ENCODE measurements at places on chromosomes 7 and 10.
A peak's percentile ranks its signal among the peaks of the same experiment; 100 is the strongest.

- no peak for DNase-seq
Observed at GRCh38 chr7:72405871-72406270, 6.3 kb downstream of the CALN1 start.

- no peak for DNase-seq
Observed at GRCh38 chr7:66880053-66880452, 41.0 kb upstream of the TMEM248 start.

- no peak for DNase-seq
Observed at GRCh38 chr7:37483627-37484026, 35.0 kb upstream of the ELMO1 start.

- DNase-seq, result no peak
Observed at GRCh38 chr7:4135301-4135700, 546.8 kb upstream of the FOXK1 start.

- DNase-seq, result no peak
Observed at GRCh38 chr7:140404565-140405065, 757 bp downstream of the RAB19 start.

DNA sequence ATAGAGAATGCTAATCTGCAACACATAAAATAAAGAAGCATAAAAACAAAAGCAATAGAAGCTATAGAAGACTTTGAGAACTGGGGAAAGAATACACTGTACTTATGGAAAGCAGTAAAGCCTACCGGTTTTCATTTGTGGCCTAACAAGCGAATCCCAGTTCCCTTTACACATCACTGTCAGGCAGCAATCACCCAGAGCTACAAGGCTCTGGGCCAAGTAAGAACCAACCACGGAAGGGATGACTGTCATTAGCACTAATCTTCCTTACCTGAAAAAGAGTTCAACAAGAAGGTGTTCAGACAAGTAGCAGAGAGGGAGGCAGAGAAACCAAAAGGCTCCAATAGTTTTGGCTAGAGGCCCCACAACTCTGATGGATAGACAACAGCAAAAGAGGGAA is 15.0 kb downstream of the CCDC6 start:
- no peak for DNase-seq

DNA sequence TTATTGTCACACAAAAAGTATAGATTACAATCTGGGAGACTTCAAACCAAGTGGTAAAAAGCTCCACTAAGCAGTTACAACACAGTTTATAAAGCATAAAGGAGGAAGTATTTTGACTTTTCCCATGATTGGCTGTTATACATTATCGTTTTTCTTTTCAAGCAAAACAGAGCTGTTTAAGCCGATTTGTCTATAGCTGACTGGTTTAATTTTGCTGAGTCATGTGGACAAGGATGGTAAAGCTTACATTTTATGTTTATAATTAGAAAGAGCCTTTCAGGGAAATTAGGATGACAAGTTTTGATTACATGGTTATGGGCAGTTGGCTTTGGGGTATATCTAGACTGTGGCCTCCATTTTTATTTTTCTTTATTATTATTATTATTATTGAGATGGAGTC is 152.5 kb upstream of the STK17A start:
- no peak for DNase-seq

DNA sequence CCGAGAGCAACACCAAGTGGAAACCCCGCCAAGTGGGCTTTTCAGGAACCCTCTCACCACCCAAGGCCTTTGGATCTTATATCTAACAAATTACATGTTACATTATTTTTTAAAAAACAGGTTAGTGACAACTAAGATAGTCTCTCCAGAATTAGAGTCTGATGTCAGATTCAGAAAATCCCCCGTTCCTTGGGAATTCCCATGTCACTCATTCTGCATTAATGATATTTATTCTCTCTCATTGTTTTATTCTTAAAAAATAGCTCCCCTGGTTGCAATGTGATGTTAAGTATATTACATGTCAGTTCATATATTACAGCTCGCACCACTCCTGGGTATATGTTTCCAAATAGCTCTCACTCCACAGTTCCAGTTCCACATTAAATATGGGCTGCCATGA is 81.8 kb downstream of the WNT2 start:
- DNase-seq, result no peak

DNA sequence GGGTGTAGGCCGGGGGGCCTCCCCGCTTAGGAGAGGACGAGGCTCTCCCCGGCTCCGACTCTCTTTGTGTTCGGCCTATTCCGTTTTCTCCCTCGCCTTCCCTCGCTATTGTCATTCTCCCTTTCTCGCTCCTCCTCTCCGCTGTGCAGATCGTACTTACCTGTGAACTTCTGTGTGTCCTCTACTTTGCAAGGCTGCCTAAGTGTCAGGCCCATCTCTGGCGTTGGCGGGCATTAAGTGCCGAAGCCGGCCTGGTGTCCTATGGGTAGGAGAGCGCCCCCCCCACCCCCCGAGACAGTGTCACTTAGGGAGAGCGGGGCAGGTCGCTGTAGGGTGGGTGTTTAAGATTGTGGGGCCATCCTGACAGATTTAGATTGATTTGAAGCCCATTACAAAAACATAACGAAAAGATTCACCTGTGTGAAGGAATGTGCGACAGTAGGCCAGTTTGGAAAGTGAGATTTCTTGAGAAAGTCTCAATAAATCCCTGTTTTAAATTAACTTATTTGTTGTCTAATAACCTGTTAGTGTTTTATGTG is 579 bp downstream of the RBM33 start:
- peak; percentile 14 for DNase-seq

GRCh38 chr10:72088889-72089575 is 681 bp upstream of the SPOCK2 start:
- DNase-seq, result no peak

DNA sequence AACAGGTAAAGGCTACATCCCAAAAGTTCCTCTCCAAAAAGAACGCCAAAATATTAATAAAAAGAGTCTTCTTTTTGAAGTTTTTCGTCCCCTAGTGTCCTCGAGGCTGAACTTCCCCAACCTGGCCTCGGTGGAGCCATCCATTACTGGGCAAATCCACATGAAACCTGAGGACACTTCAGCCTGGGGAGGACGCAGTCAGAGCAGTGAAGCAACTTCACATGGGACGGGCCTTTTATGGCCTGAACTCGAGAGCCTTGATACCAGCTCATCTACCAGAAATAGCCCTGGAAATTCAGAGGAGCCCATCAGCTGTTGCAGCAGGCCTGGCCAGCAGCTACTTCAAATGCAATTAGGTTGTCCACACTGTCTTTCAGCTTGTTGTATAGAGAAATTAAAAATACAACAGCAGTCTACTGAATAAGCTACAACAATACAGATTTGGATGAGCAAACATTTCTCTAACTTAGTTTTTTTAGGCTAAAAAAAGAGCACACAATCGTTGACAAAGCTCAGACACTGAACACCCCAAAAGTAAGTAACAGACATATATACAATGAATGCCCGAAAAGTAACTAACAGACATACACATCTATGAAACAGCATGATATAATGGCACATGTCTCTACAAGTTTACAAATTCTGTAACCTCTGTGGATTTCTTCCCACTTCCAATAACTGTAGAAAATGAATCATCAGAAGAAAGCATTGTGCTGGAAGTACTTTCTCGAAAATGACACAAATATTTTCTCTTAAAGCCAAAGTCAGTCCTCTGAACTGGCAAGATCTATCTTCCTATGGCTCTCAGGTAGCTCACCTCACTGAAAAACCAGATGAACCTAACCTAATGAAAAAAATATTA is at the start of gene SVIL:
Gene SVIL (minus strand): TSS at position 208 of the 862 bp plus-strand sequence. CDS start 79,913 bp downstream, outside the sequence.
- peak; percentile 53 for DNase-seq

- DNase-seq, result no peak
Observed at GRCh38 chr7:117135553-117135891, 182.2 kb downstream of the ST7 start.

GRCh38 chr7:143882020-143882603 is 19.9 kb downstream of the TCAF1 start:
- DNase-seq, result no peak
